Activated CD4-positive, alpha-beta memory T cell treated with anti-CD3 and anti-CD28 coated beads, Interleukin-2, amount 10 ng/mL, durations not matched to agents 7 days and 5 days (primary cell): ENCODE measurements at places on chromosomes 7 and 10. TPM values are rescaled to one million over a fixed set of nuclear protein-coding genes. Genes with fewer than 3 reads are reported as not detected.
A peak's percentile ranks its signal among the peaks of the same experiment; 100 is the strongest.

DNA sequence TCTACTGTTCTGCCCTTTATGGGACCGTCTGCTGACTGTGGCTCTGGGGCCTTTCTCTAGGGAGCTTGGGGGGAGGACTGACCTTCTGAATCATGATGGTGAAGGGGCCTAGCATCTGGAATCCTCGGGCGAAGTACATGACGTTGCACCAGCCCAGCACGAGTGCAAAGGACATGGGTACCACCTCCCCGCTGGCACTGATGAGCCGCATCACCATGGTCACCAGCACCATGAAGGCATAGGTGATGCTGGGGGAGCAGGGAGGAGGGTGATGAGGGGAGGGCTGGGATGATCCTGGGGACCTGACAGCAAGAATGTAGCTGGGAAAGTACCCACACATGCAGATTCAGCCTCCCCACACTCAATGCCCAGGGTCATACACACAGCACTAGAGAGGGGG, 11.1 kb downstream of the TRPV6 start:
- no peak for DNase-seq

HGF gene
- not detected for total RNA-seq

DNA sequence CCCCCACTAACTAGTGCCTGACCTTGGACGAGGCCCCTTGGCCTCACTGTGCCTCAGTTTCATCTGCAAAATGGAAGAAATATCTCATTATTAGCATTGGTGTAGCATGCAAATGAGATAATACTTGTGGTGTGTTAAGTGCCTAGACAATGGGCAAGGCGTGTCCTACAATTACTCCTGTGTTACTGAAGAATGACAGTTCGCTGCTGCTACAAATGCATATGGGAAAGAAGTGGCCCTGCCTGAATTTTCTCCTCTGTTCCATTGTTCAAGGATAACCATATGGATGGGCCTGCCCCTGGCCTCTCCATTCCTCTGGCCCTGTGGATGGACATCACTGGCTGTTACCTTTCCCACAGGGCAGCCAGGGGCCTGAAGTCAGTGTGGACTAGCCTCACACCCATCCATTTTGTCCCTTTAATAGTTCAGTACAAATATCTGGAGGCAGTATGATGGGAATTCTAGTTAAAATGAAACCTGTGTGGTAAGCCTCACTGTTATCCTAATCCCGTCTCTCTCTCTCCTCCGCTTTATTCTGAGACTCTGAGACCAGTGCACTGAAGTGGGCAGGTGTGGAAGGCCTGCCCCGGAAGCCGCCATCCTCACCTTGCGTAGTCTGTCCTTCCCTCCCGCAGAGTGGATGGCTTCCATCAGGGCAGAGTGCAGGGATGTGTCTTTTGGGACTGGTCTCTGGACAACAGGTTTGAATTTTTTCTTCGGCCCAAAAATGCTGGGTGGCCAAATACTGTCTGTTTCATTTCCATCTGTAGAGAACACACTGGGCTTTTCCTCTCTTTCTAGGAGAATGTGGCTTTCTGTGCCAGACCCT, 244.6 kb upstream of the GRB10 start:
- DNase-seq = no peak

- DNase-seq = no peak
Measured at GRCh38 chr7:29377718-29378117, 183.1 kb downstream of the CHN2 start.

DNA sequence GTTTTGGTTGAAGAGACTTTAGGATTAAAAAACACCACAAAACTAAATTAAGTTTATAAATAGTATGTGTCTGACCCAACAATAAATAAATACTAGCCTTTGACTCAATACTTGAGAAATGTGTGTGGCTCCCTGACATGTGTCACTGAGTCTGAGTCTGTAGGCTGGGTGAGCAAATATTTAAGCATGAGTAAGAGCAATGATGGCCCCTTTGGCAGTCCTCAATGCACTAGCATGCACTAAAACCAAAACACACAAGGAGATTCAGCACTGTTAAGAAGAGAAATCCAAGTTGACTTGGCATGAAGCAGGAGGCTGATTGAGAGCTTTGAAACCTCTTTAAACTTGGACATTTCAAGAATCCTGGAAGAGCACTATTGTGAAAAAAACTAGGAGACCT, 37.1 kb downstream of the CCDC71L start:
- DNase-seq = no peak

DNA sequence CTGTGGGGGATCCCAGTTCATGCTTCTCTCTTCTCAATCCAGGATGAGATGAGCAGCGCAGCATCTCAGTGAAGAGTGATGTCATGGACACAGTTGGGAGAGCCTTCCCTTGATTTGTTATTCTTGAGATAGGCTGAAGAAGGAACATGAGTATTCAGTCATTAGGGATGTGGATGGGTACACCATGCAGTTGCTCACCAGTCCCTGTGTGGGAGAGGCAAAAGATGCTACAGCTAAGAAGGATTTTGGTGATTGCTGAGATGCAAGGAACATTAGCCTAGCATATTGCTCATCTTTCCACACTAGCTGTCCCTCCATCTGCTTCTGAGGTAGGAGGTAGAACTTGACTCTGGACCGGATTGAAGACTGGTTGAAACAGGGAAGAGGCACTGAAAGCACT, 179.6 kb downstream of the GALNT17 start:
- no peak for DNase-seq

DNA sequence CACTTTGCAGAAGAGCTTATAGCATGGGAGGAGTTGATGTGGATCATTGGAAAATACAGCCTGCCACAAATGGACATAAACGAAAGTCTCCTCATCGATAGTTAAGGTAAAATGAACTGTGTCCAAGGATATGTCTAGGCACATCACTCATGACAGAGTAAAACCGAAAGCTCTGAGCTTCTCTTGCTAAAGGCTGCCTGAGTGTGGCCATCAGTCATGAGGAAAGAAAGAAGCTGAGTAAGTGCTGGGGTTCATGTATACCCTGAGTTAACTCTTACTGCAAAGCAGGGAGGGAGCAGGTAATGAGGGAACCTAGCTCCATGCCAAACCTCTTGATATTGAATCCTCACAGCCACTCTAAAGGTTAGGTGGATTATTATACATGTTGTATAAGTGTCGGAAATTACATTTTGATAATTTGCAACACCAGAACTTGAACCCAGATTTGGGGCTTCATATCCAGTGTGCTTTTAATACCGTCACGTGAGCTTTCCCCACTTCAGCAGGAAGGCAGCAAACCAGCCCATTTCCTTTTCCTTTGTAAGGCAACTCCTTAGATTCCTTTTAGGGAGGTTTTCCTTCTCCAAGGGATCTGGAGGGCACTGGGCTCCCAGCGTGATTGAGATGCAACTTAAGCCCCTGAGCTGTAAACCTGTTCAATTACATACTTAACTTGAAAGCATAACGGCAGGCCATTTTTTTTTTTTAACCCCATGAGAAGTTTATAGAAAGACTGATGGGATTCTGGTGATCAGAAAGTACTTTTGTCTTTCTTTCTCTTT, 215.0 kb downstream of the PHF14 start:
- no peak for DNase-seq

GRCh38 chr7:130420943-130421578, 19.8 kb downstream of the CEP41 start:
- DNase-seq = no peak

GRCh38 chr10:46002916-46003693, 27.3 kb downstream of the NCOA4 start:
- no peak for DNase-seq

- DNase-seq = peak; percentile 19
Measured at GRCh38 chr7:44636041-44636584, 29.7 kb downstream of the OGDH start.

C10orf53 gene
- not detected for total RNA-seq

DNA sequence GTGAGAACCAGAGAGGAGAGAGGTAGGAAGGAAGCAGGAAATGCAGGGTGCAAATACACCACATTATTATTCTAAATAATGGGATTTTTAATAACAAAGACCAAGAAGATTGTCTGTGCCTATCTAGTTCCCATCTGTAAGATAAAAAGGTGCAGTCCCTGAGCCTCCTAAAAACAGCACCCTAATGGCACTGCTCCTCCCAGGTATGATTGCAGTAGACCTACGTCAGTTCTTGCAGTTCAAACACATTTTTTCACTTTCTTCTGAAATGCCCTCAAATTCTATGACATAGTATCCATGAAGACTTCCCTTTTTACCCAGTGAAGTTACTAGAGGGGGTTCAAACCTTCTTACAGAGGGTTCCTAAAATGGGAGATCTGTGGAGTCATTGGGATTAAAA, 70.6 kb downstream of the FIGNL1 start:
- DNase-seq = no peak

CYP3A4 gene
- not detected for total RNA-seq
